H1 (cell line): ENCODE measurements at places on chromosomes 7 and 10. TPM values are rescaled to one million over a fixed set of nuclear protein-coding genes. Genes with fewer than 3 reads are reported as not detected.

Gene PAX4
- polyA plus RNA-seq: 0.11 and 0.20 TPM in 2 replicates

Gene SPDYE2
- not detected in 2 replicates for polyA plus RNA-seq

Gene GBX1
- polyA plus RNA-seq: not detected in 2 replicates

Gene IDI2
- polyA plus RNA-seq: not detected in 2 replicates
